RPMI7951 (cell line): ENCODE measurements at places on chromosomes 1 and 21.

DNA sequence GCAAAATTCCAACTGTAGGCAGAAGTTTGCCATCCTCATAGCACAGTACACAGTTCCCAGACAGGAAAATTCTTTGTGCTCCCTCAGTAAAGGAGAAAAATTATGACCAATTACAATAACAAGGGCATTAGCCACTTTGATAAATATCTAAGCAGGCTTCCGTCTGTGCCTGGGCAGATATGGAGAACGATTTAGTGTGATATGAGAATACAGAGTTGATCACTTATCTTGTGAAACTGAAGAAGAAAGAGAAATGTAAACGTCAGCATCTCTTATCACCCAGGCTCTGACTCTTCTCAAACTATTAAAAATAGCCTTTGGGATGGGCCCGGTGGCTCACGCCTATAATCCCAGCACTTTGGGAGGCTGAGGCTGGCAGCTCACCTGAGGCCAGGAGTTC is 54.5 kb upstream of the TIAM1 start:
- no peak for DNase-seq

DNA sequence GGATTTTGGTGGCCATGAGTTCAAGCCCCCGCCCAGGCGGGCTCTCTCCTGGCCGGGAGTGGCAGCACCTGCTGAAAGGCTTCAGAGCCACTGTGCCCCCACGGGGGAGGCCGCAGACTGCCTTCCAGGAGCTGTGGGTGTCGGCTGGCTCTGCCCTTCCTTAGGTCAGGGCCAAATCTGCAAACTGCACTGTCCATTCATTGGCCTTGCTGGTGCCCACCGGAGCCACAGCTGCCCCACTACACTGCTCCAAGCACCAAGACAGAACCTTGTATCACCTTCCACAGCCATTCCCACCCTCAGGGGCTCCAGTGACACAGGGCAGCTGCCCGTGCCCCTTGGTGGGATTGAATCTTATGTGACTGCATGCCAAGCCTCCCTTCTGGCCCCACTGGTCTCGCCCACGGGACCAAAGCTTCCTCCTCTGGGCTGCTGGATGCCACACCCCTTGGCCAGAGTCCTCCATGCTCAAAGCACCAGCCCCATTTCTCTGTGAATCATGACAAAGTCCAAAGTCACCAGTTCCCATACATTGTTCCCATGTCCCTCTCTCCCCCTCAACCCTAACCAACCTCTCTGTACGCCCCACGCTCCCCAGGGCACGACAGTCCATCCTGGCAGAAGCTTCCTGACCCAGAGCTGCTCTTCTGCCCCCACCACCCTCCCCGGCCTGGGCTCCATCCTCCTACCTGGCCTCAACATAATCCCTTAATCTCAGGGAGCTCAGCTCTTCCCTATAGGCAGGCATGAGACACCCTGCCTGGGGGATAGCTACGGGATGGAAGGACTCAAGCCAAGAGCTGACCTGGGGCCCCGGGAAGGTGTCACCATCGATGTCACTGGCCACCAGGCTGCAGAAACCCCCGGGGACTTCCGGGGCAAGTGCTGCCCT is 20.9 kb upstream of the GPR153 start:
- no peak for DNase-seq

GRCh38 chr21:38206646-38207045 is 50.1 kb upstream of the KCNJ15 start:
- peak; percentile 44 for DNase-seq

GRCh38 chr1:115445090-115445489 is 107.0 kb upstream of the NGF start:
- peak; percentile 67 for DNase-seq

DNA sequence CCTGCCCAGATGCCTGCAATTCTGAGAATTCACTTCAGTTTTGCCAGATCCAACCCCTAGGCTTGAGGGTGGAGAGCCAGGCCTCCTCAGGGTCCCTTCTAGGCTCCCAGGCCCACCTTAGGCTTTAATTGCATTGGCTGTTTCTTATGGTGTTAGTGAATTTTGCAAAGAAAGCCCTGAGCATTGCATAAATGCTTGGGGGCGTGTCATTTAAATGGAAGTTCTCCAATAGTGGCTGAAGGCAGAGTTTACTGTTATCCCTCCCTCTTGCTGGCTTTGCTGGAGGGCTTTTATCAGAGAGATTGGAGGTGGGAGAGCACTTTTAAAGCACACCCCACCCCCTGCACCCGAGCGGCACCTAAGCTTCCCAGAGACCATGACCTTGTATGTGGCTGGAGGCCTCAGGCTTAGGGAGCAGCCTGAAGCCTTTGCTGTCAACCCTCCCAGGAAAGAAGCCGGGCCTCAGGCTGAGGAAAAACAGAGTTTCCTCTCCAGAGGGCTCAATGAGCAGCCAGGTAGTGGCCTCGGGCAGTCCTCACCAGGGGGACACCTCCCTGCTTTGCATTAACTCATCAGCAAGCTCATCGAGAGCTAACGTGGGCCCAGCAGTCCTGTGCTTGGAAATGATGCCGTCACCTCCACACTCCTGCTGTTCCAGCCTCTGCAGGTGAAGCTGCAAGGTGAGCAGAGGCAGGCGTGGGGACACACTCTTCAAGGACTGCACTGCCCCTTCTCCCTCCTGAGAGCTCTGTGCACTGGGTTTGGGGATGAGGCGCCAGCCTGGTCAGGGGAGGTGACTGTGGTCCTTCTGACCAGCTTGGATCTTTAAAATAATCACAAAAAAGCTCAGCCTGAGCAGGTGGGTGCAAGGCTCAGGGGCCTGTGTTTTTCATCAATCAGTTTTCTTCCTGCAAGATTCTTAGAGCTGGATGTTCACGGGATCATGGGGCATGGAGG is 58.0 kb downstream of the STUM start:
- DNase-seq = no peak

DNA sequence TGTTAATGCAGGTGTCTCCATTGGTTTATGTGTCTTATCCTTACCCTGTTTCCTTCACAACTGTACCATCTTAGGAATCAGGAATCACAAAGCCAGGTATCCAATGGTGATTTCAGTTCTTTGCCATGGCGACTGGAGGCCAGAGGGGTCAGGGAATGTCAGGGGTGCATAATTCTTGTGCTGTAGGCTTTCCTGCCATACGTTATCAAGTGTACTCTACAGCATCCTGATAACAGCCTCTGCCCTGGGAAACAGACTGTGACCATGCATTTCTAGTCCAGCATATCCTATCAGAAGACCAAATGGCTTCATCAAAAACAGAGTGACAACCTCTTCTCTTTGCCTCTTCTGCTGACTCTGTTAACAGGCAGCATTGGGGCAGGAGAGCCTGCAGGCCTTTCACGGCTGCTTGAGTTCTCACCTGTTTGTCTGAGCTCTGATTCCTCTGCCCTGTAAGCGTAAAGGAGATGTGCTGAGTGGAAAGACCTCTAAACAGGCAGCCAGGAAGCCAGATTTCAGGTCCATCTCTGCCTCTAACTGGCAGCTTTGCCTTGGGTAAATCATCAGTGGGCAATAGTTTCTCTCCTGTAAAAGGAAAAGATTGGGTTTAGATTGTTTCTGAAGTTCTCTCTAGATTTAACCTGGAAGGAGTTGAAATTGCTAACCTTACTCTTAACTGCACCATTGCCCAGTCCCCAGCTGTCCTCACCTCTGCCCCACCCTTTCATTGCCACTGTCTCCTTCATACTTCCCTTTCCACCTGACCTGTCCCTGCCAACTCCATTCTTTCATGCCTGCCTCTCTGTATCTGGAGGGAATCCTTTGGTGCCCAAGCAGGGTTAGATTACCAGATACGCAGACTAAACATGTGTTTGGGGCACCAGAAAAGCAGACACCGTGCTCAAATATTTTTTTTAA is 80.2 kb downstream of the LRRC8D start:
- DNase-seq = no peak

- peak; percentile 99 for DNase-seq
These were observed 4.3 kb upstream of the MFAP2 start for GRCh38 chr1:16984717-16985116.

- DNase-seq = peak; percentile 35
These were observed 280.3 kb downstream of the HMCN1 start for GRCh38 chr1:186014370-186015037.

DNA sequence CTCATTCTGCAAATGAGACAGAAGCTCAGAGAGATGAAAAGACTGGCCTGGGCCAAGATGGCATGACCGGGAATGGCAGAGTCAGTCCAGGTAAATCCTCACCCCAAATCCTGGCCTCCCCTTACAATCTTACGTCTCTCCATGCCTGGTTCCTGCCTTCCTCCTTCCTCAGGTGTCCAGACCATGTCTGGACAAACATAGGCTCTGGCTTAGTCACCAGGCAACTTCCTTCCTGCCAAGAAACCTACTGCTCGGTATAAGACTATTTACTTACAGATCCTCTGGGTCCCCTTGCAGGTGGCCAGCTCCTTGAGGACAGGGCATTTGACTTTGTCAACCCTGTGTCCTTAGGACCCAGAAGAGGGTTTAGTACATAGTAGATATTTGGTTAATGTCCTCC is 69.4 kb upstream of the ROR1 start:
- no peak for DNase-seq

- DNase-seq = no peak
These were observed 67.3 kb downstream of the VAV3 start for GRCh38 chr1:107897438-107898345.

DNA sequence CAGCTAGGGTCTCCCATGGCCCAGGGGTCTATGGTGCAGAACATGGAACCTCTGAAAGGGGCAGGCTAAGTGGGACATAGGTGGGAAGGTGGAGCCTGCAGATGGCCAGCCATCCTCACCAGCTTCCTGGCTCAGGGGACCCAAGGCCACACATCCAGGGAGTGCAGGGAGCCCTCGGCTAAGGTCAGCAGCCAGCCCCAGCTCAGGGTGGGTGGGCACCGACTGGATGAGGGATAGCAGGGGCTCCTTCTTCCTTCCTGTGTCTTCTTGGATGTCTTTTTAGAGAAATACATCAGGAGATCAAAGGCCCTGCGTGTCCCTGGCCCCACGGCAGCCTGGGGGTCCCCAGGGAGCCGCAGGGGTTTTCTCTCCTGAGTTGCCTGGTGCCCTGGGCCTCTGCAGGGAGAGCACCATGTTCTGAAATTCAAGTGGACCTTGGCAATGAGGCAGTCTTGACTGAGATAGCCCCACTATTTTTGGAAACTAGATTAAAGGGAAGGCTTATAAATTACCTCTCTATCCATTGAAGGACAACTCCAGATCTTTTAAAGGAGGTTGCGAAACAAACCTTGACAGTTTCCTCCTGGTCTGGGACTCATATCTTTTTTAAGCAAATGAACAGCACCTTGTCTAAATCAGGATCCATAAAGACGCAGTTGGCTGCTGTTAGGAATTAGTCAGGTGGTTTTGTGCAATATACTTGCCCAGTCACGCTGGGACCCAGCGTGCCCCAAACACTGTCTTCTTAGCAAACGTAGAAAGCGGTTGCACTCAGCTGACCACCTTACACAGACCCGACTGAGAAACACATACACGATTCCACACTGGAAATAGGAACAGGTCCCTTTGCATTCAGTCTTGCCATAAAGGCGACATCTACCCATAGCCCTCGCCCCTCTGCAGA is 242.3 kb downstream of the TOMM20 start:
- no peak for DNase-seq

DNA sequence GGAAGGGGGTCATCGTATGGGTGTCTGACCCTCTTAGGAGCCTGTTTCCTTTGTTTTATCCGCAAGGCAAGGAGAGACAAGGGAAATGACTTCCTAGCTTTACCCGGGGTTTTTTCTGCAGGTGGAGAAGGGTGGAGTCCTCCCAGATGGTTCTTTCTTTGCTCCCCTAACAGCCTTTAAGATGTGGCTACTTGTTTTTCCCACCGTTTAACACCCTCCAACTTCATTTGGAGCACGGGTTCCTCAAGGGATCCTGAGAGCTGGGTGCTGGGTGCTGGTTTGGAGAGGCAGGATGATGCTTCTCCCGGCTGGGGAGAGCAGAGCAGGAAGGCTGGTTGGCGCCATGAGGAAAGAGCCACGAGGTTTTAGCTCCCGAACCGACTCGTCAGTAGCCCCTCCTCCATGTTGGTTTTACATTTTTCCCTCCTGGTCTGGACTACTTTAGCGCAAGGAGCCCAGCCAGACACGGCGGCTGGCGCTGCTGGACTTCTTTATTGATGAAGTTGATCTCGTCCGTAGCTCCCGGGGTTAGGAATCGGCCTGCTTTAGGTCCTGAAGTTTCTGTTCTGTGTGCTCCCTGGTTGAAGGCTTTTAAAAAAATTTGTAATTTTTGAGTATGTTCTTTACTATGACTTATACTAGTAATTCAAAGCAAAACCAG is 1.4 kb downstream of the UCK2 start:
- peak; percentile 79 for DNase-seq

DNA sequence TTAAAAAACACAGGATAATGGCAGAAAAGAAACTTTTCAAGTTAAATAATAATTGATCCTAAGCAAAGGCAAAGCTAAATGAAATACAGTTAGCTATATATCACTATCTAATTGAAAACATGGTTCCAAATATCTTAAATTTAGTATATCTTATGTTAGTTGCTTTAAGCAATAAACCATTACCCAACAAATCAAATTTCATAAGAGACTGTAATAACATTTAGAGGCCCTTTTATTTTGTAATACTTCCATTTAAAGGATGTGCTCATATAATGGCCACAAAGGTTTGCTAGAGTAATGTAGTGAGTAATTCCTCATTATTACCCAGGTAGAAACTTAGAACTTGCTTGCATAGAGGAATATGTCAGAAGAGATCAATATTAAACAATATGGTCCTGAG is 32.3 kb downstream of the RPL5 start:
- DNase-seq = no peak

GRCh38 chr1:147611586-147611985 is 58.7 kb downstream of the ACP6 start:
- no peak for DNase-seq

- DNase-seq = no peak
These were observed 61.6 kb upstream of the ADARB1 start for GRCh38 chr21:45012662-45013259.

- peak; percentile 10 for DNase-seq
These were observed 5.0 kb downstream of the NOS1AP start for GRCh38 chr1:162074276-162075005.

DNA sequence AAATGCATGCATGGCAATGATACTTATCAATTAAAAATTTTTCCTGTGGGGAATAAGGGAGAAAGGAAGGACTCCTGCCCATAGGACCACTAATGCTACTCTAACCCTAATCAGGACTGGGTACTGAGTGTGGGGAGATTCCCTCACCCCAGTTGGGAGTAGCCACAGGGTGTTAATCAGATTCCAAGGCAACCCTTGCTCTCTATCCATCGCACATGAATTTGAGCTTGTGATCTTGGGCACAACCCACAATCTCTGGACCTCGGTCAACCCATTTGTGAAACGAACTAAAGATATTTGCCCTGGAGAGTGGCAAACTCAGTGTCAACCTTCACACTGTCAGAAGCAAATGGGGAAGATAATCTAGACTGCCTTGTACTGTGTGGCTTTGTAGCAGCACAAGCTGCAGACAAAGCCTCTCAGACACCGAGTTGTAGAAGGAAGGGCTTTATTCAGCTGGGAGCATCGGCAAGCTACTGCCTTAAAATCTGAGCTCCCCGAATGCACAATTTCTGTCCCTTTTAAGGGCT is 69.5 kb downstream of the SERINC2 start:
- no peak for DNase-seq

GRCh38 chr1:7219031-7219430 is 433.8 kb downstream of the CAMTA1 start:
- no peak for DNase-seq
